ENCODE measurements at places on chromosomes 6 and 20.

DNA sequence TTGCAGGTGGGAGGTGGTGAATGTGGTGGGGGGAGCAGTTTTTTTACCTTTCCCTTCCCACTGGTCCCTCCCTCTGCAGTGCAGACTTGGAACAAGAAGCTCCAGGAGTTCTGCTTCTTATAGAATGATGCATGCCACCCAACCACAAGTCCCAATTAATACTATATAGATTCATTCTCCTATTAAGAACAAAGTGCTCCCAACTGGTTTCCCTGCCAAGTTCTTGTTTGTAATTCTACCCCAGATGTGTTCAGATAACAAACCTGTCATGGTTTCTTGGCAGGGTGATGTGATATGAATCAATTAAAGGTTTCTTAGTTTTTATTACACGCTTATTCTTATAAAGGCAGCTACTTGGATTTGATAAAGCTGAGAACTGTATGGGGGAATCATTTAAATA is 23.9 kb downstream of the HDDC2 start:
- DNase-seq: no peak

- no peak for DNase-seq
Observed at GRCh38 chr6:155861821-155862220, 406.2 kb upstream of the NOX3 start.

- no peak for DNase-seq
Observed at GRCh38 chr6:160253714-160254113, 4.9 kb downstream of the SLC22A2 start.

DNA sequence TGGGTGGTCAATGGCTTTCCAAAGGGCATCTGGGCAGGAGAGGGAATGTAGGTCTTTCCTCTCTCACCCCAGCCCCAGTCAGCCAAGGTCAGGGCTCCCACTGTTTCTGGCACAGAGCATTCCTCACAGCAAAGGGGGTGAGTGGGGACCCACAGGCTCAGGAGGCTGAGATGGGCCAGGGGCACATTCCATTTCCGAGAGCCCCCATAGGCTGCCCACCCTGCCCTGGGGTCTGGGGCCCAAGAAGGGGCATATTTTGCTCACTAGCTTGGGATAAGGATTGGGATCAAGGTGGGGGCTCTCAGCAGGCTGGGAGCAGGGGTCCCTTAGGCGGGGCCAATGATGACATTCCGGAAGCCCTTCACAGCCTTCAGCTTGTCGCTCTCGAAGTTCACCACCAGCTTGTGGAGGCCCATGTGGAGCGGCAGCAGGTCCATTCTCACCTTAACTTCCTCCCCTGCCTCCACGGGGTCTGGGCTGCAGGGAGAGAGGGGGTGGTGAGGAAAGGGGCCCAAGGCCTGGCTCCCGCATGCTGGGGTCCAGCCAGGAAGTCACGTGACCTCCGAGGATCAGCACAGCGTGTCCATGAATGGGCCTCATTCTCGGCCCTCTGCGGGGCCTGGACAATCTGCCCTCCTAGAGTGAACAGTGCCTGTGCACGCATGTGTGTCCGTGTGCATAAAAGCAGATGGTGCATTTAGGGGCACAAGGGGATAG is 35.0 kb downstream of the TGM2 start:
- no peak for DNase-seq

DNA sequence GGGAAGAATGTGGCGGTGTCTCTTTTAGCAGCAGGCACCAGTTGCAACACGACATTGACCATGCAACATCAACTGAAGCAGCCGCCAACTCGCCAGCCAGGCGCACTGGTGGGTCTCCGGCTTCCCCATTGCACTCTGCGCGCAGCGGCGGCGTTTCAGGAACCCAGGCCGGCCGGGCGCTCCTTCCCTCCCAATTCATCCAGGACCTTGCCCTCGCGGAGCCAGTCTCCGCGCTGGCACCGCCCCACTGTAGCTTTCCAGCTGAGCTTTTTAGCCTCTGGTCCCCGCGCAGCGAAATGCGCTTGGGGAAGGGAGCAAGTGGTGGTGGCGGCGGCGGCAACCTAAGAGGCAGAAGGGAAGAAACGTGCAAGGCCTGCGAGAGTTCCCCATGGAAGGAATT is 297.9 kb upstream of the RIMS1 start:
- DNase-seq: no peak

GRCh38 chr6:16832721-16833120 is 71.5 kb upstream of the ATXN1 start:
- no peak for DNase-seq

DNA sequence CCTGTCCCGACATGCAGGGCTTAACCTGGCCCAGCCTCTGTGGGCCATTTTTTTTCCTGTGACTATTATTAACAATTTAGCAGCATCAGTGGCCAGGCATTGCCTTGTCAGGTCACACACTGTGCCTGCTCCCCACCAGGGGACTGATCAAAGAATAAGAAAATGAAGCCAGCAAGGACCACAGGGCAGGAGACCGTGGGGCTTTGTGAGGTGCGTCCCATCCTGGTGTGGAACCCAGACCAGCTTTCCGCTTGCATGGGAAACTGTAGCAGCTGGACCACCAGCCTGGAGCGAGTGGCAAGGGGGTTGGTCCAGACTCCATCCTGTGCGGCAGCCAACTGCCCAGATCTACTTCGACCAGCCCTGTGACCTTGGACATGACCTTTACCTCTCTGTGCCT is 218.3 kb downstream of the ANKRD60 start:
- no peak for DNase-seq
